ENCODE measurements at places on chromosomes 12 and 14. TPM values are rescaled to one million over a fixed set of nuclear protein-coding genes. Genes with fewer than 3 reads are reported as not detected.

Gene THAP2
- total RNA-seq: 12.2 TPM

Gene OR4E2
- not detected for total RNA-seq

Gene GPR68
- 11.9 TPM for total RNA-seq

Gene KRT8
- total RNA-seq: 0.29 TPM

Gene KLRF1
- not detected for total RNA-seq

Gene GPX2
- not detected for total RNA-seq
